GM12878 (cell line): ENCODE measurements at places on chromosomes 11 and 22. TPM values are rescaled to one million over a fixed set of nuclear protein-coding genes. Genes with fewer than 3 reads are reported as not detected.

Gene KDM4E
- not detected in 2 replicates for total RNA-seq

Gene NTM
- total RNA-seq: not detected in 2 replicates

GRCh38 chr22:36383110-36383581 is 4.6 kb downstream of the MYH9 start:
- H3K4me3 ChIP-seq: peak overlapping the region; percentile 55; the same call in 1 of the 2 replicates
- H3K27me3 ChIP-seq: no peaks in the 10 kb centered on the region
- H3K36me3 ChIP-seq: peaks cover 5% of the 10 kb centered on the region; the same call in 1 of the 2 replicates
- peaks cover 42% of the 10 kb centered on the region for H3K4me1 ChIP-seq
- H3K27ac ChIP-seq: peak overlapping the region; percentile 33

GRCh38 chr11:76049511-76049910 is 156.8 kb downstream of the WNT11 start:
- H3K27ac ChIP-seq: no peak overlapping the region
- no peak overlapping the region for H3K4me3 ChIP-seq
- H3K4me1 ChIP-seq: no peaks in the 10 kb centered on the region
- no peaks in the 10 kb centered on the region for H3K27me3 ChIP-seq
- H3K36me3 ChIP-seq: peaks cover 2% of the 10 kb centered on the region; the same call in 1 of the 2 replicates
- DNase-seq: no peak

- H3K4me3 ChIP-seq: no peak overlapping the region
- DNase-seq: no peak
- H3K36me3 ChIP-seq: no peaks in the 10 kb centered on the region
- no peaks in the 10 kb centered on the region for H3K27me3 ChIP-seq
- no peaks in the 10 kb centered on the region for H3K4me1 ChIP-seq
Measured at GRCh38 chr11:89327885-89328284, 150.2 kb downstream of the TYR start.

- H3K27me3 ChIP-seq: no peaks in the 10 kb centered on the region
- no peak overlapping the region for H3K27ac ChIP-seq
- no peaks in the 10 kb centered on the region; the same call in none of the 2 replicates for H3K36me3 ChIP-seq
- H3K4me1 ChIP-seq: peaks cover 17% of the 10 kb centered on the region
Measured at GRCh38 chr11:63847363-63847762, 8.5 kb downstream of the MARK2 start.

DNA sequence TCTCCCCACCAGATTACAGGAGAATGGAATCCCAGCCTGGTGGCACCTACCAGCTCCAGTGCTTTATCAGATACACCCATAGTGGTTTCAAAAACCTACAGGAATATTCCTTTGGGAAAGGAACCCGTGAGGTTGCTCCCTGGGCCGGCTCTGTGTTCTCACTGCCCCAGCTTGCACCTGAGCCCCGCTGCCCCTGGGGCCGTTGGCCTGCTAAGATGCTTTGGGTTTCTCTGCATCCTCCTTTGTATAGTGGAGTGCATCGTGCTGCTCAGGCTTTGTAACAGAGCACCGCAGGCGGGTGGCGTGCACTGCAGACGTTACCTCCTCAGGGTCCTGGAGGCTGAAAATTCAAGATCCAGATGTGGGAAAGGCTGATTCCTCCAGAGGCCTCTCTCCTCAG is 414.1 kb downstream of the BRD1 start:
- no peaks in the 10 kb centered on the region for H3K27me3 ChIP-seq
- no peak overlapping the region for H3K27ac ChIP-seq
- H3K4me1 ChIP-seq: no peaks in the 10 kb centered on the region
- H3K36me3 ChIP-seq: no peaks in the 10 kb centered on the region

GRCh38 chr22:39932918-39933649 is 27.1 kb upstream of the TMA7B start:
- H3K27ac ChIP-seq: no peak overlapping the region
- H3K4me3 ChIP-seq: no peak overlapping the region
- no peak for DNase-seq
- no peaks in the 10 kb centered on the region for H3K27me3 ChIP-seq
